Fibroblast of lung (primary cell): ENCODE measurements at places on chromosomes 6 and 20. TPM values are rescaled to one million over a fixed set of nuclear protein-coding genes. Genes with fewer than 3 reads are reported as not detected.

DNA sequence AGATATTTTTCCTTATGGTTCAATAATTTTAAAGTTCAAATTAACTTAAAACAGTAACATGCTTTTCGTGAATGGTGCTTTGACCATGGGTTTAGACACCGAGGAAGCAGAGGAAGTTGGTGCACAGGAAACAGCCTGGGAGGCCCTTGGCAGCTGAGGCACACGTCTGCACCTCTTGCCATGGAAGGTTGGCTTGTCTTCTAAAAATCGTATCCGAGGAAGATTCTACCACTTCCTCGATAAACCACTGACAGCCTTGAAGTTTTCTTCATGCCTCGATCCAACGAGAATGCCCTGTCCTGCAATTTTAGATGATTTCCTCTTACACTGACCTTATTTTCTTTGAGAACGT lies 12.2 kb downstream of the DLL1 start:
- no peaks in the 10 kb centered on the region for H3K27me3 ChIP-seq
- peaks cover 9% of the 10 kb centered on the region for H3K4me1 ChIP-seq
- H3K27ac ChIP-seq = no peak overlapping the region
- no peak for DNase-seq

DNA sequence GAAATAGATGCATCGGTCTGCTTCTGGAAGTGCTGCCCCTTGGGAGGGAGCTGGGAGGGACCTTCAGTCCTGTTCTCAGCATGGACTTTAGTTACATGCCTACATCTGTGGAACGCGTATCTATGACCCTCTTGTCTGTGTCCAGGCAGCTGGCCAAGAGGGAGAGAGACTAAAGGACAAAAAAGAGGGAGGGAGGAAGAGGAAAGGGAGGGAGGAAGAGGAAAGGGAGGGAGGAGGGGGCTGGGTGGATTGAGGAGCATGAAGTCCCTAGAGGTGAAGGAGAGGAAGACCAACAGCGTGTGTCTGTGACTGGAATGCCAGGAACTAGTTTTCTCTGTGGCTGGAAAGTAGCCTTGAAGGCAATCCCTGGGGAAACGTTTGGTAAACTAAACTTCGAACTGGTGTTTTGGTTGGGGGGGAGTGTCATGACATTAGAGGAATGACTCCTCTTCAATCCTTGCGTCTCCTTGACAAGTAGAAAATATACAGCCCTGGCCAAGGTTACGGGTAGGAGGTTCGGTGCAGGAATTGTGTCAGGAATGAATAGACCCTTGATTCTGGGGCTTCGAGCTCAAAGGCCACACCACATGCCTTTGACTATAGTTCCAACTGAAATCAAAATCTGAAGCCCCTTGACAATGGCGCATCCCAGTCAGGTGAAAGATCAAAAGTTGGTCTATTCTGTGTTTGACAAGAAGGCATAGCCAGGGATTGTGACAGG lies 52.0 kb upstream of the PLEKHG1 start:
- H3K36me3 ChIP-seq = no peaks in the 10 kb centered on the region
- H3K27ac ChIP-seq = no peak overlapping the region
- H3K4me3 ChIP-seq = no peak overlapping the region
- H3K27me3 ChIP-seq = no peaks in the 10 kb centered on the region
- H3K4me1 ChIP-seq = no peaks in the 10 kb centered on the region
- no peak for DNase-seq

FOXS1 gene
- total RNA-seq = under 0.01 TPM in 1 of 2 replicates, not detected in the other

DNA sequence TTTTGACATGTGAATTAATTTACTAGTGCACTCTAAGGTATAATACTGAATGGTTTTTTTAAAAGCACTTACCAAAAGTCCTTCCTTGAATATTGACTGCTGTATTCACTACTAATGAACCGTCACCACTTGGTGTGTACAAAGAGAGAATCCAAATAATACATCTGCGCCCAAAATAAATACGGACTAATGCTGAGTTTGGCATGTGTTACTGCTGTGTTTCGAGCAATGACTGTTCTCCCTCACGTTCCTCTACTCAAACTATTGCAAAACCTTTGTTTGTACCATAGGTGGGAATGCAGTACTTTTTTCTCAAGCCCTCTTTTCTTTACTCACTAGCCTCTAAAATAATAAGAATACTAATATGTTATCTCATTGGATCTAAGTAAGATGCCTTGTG lies 305.5 kb downstream of the QKI start:
- no peaks in the 10 kb centered on the region for H3K27me3 ChIP-seq
- no peaks in the 10 kb centered on the region for H3K36me3 ChIP-seq
- no peak overlapping the region for H3K4me3 ChIP-seq

GRCh38 chr20:16191496-16191895 lies 381.8 kb downstream of the KIF16B start:
- no peak overlapping the region for H3K27ac ChIP-seq
- H3K36me3 ChIP-seq = no peaks in the 10 kb centered on the region
- H3K4me1 ChIP-seq = no peaks in the 10 kb centered on the region
- no peak overlapping the region for H3K4me3 ChIP-seq

LINC00237 gene
- total RNA-seq = not detected in 2 replicates

CST1 gene
- total RNA-seq = 3.6 TPM in 1 of 2 replicates, not detected in the other

SMPD2 gene
- total RNA-seq = 7.9 and 8.2 TPM in 2 replicates

FILIP1 gene
- 0.33 and 0.77 TPM in 2 replicates for total RNA-seq

DNA sequence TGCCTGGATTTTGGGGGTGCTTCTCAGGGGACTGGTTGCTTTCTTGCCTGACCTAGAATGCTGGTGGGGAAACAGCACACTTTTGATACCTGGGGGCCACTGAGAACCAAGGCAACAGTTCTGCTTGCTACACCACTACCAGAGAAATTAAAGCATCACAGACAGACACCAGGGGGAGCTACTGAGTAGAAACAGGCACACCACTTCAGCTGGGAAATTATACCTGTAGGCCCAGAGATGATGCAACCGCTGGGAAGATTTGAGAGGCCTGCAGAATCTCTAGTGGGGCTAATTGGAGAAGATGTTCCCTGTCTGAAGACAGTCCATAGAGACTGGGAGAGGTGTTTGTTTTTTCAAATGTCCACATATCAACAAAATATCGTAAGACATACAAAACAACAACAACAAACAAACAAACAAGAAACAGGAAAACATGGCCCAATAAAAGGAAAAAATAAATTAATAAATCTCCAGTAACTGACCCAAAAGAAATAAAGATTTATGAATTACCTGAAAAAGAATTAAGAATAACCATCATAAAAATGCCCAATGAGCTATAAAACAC lies 129.4 kb upstream of the RIN2 start:
- no peaks in the 10 kb centered on the region for H3K4me1 ChIP-seq
- DNase-seq = peak; percentile 67
- no peak overlapping the region for H3K4me3 ChIP-seq
- H3K27me3 ChIP-seq = no peaks in the 10 kb centered on the region
- no peaks in the 10 kb centered on the region for H3K36me3 ChIP-seq

GRIK2 gene
- under 0.01 and 0.33 TPM in 2 replicates for total RNA-seq

DNA sequence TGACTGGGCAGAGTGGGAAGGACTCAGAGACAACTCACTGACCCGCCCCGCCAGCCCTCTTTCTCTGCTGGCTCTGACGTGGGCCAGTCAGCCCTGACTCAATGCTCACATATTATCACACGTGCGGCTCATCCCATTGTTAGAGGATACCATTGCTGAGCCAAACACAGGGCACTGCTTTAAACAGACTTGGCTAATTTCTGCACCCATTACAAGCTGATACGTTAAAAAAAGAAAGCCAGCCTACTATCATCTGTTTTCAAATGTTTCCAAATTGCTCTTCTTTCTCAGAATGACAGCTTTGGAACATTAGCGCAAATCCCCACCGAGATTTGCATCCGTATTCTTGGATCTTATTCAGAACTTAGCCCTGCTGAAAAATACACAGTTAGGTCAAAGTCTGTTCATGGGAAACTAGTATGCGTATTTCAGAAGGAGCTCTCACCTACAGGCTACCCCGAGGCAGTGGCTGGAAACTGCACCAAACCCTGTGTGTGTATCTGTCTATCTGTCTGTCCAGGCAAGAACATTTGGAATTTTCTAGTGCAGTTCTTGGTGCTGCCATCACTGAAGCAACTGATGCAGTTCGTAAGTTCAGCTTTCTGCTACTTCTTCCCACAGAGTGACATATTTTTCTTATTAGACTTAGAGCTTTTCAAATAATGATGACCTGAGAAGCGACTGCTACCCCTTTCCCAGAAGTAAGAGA lies 32.8 kb downstream of the RAMACL start:
- no peaks in the 10 kb centered on the region for H3K27me3 ChIP-seq
- peaks cover 18% of the 10 kb centered on the region for H3K4me1 ChIP-seq
- DNase-seq = peak; percentile 88
- H3K4me3 ChIP-seq = no peak overlapping the region
